Sciatic nerve (tissue), 2 donors: ENCODE measurements at places on chromosomes 11 and 22. TPM values are rescaled to one million over a fixed set of nuclear protein-coding genes. Genes with fewer than 3 reads are reported as not detected.

The PLA2G6 gene
- 53.7 TPM for total RNA-seq

The B3GAT1 gene
- 23.3 TPM for total RNA-seq

The KRTAP5-11 gene
- not detected for total RNA-seq

The BEST1 gene
- total RNA-seq, result 31.3 TPM

The RBM14 gene
- total RNA-seq, result 61.1 TPM

The PLAAT5 gene
- total RNA-seq, result 17.7 TPM

The KCNK4 gene
- not detected for total RNA-seq

The SCUBE1 gene
- 140 TPM for total RNA-seq

The OR10D3 gene
- not detected for total RNA-seq

The BBOX1 gene
- total RNA-seq, result 0.45 TPM

The POU2AF3 gene
- total RNA-seq, result 3.1 TPM

The XNDC1N gene
- total RNA-seq, result 11.7 TPM

The MAPK12 gene
- total RNA-seq, result 17.8 TPM

The ATL3 gene
- total RNA-seq, result 89.3 TPM

The CRYBB2 gene
- total RNA-seq, result not detected

- DNase-seq, result peak; percentile 40
Measured at GRCh38 chr22:42064629-42065028, 6.0 kb downstream of the NAGA start.

GRCh38 chr11:75594211-75594610 lies 32.2 kb downstream of the SERPINH1 start:
- DNase-seq, result no peak

DNA sequence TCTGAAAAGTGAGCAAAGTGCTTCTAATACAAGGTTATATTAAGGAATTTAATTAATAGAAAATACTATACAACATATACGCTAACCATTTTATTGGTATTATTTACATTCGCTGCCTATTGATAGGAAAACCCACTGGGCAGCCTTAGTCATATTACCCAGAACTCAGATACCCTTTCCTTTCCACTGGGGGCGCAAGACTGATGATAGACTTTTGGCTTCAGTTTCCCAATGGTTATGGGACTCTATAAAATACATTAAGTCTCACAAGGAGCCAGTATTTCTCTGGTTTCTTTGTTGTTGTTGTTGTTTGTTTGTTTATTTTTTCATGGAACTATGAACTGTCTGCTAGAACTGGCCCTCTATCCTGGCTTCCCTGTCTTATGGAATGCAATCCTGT lies 471.1 kb upstream of the KIRREL3 start:
- DNase-seq, result no peak

- DNase-seq, result no peak
Measured at GRCh38 chr22:32204040-32204855, 625 bp downstream of the RFPL2 start.

DNA sequence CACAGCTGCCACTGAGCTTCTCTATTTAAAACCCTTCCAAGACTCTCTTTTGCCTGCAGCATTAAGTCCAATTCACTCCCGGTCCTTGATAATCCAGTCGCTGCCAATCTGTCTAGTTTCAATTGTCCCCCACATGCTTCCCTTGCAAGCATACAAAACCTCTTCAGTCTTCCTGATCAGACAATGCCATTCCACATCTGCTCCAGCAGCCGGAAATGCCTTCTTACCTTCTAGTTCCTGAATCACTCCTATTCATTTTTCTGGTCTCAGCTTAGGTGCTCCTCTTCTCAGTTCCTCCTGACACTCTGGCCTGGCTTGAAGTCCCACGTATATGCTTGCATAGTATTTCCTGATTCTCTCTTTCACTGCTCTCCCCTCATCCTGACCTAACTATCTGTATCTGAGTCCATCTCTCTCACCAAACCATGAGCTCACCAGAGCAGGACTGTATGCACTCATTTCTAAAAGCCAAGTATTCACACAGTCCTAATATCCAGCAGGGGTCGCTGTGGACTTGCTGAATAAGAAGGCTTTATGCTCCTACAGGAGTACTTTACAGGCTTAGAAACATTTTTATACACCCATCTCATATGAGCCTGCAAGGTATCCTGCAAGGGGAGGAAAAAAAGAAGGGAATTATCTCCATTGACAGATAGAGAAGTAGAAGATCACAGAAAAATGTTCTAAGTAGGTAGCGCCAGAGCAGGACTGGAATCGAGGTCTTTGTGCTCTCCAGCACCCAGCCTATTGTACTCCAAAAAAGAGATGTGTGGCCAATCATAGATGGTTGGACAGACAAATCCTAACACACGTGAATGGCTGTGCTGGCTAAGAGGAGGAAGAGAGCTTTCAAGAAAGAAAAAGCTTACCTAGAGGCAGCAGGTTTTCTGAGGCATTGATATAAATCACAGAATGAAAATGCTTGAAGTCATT lies 19.2 kb downstream of the XRRA1 start:
- peak; percentile 76 for DNase-seq

GRCh38 chr11:112971827-112972226 lies 10.6 kb downstream of the NCAM1 start:
- DNase-seq, result no peak

DNA sequence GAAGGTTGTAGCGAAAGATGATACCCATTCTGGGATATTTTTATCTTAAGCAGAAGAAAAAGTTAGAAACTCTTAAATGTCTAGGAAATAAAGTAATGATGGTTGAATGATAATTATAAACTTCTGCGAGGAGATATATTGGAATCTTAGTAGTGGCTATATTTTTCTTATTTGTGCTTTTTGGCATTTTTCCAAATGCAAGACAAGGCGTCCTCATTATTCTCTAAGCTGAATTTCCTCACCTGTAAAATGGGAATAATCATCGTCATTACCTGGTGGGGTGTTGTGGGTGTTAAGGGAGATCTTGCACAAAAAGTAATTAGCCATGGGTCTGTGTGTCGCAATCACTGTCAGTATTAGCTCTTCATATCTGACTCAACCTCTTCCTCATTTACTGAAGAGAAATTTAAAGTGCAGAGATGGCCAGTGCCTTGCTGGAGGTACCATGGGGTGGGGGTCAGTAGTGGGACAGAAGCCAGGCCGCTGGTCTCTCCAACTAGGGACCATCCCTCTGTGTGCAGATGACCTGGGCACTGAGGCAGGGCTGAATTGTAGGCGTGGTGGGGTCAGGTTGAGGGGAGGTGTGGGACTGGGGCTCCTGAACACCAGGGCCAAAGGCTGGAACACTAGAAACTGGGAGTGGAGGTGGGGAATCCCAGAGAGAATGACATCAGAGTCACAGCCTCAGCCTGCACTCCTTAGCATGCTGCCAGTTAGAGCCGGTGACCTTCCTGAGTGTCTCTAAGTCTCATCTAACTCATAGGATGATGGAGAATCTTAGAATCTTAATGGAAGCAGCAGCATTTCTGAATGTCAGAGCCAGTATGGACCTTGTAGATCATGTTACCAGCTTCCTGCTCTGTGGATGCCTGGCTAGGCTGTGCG lies 4.1 kb downstream of the PITPNM1 start:
- DNase-seq, result no peak

- DNase-seq, result no peak
Measured at GRCh38 chr11:57785072-57785471, 23.5 kb downstream of the CTNND1 start.

DNA sequence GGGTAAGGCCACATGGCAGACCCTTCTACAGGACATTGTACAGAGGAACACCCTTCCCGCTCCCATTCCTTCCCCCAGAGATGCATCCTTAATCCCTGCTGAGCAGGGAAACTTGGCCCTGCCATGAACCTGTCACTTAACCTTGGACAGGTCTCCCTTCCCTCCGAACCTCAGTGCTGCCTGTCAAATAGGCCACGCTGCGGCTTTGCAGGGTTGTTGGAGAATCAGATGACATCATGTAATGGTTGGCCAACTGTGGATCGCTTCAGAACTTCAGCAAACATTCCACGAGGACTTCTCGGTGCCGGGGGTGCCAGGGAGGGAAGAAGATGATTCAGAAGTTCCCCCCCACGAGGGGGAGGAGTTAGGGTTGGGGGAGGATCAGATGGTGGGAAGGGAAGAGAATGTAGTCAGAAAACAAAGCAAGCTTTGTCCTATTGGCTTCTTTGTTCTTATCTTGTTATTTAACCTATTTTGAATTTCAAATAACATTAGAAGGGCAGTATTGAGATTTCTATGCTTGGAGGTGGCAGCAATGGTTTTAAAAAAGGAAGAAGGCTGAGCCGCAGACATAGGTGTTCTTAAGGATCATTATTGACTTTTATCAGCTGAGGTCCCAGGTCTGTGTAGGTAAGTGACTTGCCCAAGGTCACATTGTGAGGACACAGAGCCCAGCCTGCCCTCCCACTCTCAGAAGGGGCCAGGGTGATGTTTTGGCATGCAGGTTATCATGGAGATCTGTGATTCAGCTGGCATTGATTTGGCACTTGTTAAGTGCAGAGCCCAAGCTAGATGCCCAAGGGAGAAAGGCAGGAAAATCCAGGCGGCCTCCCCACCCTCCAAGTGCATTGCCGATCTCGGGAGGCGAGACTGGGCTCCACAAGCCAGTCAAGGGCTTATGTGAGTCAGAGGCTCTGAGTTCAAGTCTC lies 3.1 kb downstream of the CDC42EP1 start:
- DNase-seq, result peak; percentile 89

GRCh38 chr22:42272431-42272999 lies 2.1 kb upstream of the TCF20 start:
- DNase-seq, result no peak

DNA sequence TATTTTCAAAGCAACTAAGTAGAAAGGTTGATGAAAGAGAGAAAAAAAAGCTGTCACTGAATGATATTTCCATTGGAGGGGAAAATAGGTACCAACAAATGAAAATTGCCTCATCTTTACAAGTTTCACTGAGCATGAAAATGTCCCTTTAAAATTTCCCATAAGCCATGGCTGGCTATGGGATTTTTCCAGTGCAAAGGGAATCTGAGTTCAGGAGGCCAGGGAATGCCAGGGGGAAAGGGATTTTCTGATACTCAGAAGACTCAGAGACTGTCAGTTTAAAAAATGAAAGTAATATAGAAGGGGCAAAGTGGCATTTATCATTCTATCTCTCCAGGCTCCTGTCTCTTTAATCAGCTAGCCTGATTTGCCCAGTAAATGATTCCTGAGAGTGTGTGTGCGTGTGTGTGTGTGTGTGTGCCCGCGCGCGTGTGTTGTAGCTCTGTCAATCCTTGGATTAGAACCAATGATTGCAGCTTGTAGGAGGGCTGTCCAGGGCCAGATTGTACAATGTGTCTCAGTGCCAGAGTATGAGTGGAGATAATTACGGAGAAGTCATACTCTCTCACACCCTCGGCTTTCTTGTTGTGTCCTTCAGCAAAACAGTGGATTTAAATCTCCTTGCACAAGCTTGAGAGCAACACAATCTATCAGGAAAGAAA lies at the start of gene NTM:
NTM (plus strand) TSS at position 526 of the 662 bp plus-strand sequence.
- DNase-seq, result peak; percentile 68

GRCh38 chr11:34870548-34871196 lies 45.5 kb downstream of the APIP start:
- DNase-seq, result no peak

DNA sequence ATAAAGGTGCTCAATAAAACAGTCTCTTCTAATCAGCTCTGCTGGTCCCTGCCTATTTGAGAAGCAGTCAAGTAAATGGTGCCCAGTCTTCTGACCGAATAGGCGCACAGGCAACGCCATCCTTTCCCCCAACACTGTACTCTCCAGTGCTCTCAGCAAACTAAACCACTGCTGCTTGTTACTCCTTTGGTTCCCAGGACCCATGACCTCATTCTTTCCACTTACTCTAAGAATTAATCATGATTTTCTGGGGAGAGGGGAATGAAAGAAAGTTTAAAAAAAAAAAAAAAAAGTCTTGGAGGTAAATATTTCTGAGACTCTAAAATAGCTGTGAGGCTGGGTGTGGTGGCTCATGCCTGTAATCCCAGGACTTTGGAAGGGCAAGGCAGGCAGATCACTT lies 63.7 kb downstream of the SGSM3 start:
- no peak for DNase-seq

DNA sequence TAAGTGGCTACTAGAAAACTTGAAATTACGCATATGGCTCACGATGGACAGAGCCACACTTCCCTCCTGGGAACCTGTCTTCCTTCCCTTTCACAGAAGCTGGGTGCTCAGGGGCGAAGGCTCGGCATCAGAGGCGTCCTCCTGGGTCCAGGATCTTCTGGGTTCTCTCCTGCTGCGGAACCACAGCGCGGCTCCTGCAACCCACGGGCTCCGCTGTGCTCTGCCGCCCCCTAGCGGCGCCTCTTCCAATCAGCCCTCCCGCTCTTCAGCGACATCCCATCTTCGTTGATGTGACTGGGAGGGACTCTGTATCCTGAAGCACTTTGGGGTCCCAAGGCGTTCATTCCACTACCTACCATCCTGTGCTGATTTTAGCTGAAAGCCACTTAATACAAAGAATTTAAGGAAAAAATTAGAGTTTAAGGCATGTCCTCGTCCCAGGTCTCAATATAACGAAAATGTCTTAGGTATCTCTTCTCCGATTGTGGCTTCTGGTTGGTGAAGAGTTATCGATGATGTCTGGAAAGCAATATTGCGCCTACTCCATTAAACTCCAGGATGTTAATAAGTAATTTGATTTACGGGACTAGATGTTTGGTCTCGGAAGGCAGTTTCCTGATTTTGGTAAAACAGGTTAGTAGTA lies 14.8 kb upstream of the RPS3 start:
- peak; percentile 91 for DNase-seq

DNA sequence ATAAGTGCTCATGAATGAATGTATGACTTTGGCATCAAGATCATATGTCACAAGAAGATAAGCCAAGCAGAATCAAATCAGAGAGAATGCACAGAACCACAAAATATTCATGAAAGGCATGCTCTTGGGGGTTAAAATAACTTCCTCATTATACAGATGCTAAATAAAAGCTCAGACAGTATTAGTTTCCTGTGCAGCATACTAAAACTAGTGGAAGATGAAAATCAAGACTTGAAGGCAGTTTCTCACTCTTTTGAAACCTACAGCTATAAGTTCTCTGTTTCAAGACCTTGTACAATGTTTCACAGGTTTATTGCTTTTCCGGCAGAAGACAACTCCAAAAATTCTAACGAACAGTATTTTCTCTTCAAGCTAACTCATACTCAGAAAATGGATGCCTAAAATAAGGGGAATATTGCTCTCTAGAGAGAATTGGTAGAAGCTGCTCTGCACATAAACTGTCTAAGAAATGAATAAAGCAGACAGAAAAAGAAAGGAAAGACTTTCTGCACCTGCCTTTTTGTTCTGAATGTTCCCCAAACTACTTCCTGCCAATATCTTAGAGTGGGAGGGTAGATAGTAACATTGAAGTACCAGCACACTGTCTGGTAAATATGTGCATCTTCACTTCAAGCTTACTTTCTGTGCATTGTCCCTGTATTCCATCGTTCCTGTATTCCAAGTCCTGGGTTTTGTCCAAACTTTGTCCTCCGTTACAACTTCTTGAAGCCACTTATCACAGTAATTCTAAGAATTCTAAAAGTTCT lies 639.4 kb upstream of the FAT3 start:
- no peak for DNase-seq
